ENCODE measurements at places on chromosomes 1 and 21.

GRCh38 chr1:205924460-205924790 is 18.8 kb downstream of the SLC26A9 start:
- no peak for DNase-seq

- DNase-seq, result no peak
Observed at GRCh38 chr1:88698140-88698539, 14.1 kb downstream of the PKN2 start.

DNA sequence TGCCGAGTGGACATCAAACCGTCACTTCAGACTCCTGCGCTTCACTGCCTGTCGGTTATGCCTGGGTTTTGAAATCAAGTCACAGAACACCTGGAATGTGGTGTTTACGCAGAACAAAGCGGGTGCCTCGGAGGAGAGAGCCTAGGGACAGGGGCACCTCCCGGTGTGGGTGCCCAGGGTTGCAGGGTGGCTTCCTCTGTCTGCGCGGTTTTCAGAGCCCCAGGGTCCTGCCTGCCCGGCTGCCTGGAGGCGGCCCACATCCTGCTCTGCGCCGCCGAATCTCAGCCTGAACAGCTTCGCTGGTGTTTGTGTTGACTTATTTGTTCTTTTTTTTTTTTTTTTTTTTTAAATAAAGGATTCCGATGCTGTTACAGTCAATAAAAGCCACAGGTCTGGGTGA is 113.5 kb upstream of the COL6A1 start:
- DNase-seq, result no peak

GRCh38 chr1:232179896-232180778 is 449.8 kb downstream of the SIPA1L2 start:
- no peak for DNase-seq

DNA sequence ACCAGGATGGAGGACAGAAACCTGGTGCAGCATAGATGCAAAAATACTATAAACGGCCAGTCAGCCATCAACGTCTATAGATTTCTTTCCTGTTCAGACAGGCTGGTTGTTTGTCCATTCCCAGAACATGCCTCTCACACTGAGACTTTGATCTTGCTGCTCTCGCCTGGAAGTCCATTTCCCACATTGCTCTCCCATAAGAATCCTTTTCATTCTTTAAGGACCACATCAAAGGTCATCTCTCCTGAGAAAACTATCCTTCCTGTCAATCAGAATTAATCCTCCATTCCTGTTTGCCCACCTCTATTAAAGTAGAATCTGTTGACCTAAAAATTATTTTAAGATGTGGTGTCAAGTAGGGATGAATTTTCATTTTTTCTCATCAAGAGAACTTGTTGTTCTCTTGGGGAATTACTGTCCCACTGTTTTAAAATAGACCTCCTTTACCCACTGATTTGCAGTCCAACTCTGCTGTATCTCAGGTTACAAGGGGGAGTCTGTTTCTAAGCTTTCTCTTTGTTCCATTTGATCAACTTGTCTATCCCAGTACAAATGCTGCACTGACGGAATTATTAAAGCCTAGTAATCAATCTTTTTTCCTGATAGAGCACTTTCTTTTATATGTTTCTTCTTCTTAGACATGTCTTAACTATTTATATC is 172.7 kb downstream of the PATJ start:
- DNase-seq, result no peak

GRCh38 chr1:227896710-227897655 is 50.7 kb downstream of the WNT9A start:
- DNase-seq, result peak; percentile 58

DNA sequence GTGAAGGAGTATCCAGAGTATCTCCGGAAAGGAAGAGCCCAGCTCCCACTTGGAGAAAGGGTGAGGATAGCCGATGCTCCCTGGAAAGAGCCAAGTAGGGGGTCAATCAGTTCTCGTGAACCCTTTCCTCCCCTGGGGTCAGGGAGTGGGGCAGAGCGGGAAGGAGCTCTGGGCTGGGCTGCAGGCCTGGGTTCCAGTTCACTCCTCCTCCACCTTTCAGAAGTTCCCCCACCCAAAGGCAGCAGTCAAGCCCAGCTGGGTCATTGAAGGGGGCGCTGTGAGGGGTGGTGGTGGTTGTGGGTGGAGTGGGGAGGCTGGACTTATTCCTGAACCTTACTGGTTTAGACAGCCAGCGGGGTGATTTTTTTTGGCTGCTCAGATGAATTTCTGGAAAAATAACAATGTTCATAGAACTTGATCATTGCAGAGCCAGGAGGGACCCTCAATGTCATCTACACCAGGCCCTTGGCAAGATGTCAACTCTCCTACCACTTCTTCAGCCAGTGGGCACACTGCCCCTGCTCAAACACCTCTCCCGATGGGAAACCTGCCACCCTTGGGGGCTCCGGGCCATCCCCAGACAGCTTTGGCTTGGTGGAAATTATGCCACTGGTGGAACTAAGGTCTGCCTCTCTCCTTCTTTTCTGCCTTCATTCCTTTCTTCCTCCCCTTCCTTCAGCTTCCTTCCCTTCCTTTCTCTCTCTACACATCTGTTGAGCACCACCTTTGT is 235.8 kb downstream of the TRABD2B start:
- DNase-seq, result no peak

GRCh38 chr1:1182491-1183220 is 9.0 kb downstream of the TTLL10 start:
- DNase-seq, result no peak

GRCh38 chr1:11671544-11672286 is 7.7 kb downstream of the FBXO6 start:
- DNase-seq, result no peak

DNA sequence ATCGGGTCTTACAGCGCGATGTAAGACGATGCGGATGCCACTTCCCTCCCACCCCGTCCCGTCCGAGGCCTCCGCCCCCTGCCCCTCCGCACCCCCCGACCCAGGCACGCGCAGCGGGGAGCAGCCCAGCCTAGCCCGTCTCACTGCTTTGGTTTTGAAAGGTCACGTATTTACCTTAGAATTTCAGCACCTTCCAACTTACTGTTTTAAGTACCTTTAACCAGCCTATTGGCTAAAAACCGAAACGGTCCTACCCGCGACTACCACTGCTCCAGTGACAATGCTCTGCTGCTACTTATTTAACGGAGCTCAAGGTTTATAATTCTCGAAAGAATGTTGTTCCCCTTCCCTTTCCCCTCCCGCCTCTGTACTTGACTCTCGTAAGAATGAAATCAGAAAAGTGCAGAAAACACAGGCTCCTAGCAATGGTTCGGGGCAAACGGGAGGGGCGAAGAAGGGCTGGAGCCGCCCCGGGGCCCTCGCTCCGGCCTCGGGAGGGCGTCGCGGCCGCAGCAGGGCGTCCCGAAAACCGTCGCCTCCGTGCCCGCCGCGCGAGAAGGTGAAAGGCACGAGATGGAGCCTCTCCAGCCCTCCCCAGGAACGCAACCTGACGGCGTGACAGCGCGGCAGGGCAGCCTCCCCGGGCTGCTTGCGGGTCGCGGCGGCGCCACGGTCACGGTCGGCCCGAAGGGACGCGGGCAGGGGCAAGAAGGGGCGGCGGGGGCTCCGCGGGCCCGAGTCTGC is 667 bp downstream of the TMEM50B start:
- peak; percentile 69 for DNase-seq

All from type B pancreatic cell (in vitro differentiated cells).